ENCODE measurements at places on chromosomes 11 and 22.

- no peak for DNase-seq
These were observed 41.1 kb downstream of the RPL27A start for GRCh38 chr11:8723711-8724110.

GRCh38 chr11:62068730-62069129, 55.1 kb upstream of the INCENP start:
- no peak for DNase-seq

DNA sequence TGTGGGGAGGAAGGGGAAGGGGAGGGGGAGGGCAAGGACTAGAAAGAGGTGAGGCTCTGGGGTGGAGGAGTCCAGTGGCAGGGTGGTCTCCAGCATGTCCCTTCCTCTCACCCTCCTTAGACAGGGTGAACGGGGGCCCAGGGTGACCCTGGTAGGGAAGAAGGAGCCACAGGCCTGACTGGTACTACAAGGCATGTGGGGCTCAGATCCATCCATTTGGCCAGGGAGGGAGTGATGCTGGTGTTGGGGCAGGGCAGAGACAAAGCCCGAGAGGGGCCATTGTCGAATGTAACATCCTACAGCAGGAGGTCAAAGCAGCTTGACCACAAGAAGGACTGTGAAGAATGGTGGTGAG, 69.0 kb upstream of the SHISAL1 start:
- no peak for DNase-seq

DNA sequence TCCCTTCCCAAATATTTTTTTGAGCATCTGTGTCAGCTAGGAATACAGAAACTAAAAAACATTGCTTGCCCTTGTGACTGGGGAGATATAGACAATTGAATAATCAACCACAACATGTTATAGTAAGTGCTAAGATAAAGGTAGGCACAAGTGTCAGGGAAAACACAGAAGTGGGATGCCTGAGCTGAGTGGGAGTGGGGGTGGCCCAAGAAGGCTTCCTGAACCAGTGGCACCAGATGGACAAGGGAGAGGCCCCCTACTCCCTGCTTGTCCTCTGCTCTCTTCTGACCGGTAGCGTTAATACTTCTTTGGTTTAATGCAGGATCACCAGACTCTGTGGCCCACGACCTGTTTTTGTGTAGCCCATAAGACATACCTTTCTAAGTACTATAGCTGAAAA, 48.8 kb downstream of the PACS1 start:
- DNase-seq: no peak

DNA sequence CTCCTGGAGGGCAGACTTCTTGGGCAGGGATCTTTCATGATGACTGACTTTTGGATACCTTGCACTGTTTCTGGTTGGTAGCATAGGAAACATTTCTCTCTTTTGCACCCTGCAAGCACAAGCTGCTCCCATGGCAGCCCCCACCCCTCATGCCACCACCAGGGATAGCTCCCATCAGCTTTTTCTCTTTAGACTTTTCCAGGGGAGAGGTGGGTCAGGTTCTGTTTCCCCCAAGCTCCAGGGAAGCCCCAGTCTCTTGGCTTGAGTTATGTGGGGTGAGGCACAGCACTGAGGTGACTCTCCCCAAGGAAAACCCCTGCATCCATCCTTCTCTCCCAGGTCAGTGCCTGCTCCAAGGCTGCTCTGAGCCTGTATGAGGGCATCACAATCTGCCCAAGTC, 22.5 kb downstream of the LRRC32 start:
- DNase-seq: no peak

- no peak for DNase-seq
These were observed 56.1 kb upstream of the TIMP3 start for GRCh38 chr22:32745251-32745995.

- DNase-seq: no peak
These were observed 21.9 kb downstream of the MRPL23 start for GRCh38 chr11:1969035-1969434.

DNA sequence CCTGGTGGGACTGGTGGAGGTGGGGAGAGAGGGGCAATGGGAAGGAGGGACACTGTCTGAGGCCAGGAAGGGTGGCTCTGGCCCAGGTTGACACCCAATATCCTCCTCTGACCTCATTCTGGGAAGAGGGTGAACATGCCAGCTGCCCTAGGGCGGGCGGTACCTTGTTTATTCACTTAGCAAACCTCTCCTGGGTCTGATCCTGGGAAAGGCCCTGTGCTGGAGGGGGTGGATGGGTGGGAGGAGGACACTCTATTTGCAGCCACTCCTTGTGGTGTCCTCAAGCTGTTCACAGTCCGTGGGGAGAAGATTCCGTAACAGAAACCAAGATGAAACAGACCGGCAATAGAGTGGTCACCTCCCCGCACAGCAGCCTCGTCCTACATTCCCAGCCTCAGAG, 49.7 kb upstream of the EIF3D start:
- no peak for DNase-seq

DNA sequence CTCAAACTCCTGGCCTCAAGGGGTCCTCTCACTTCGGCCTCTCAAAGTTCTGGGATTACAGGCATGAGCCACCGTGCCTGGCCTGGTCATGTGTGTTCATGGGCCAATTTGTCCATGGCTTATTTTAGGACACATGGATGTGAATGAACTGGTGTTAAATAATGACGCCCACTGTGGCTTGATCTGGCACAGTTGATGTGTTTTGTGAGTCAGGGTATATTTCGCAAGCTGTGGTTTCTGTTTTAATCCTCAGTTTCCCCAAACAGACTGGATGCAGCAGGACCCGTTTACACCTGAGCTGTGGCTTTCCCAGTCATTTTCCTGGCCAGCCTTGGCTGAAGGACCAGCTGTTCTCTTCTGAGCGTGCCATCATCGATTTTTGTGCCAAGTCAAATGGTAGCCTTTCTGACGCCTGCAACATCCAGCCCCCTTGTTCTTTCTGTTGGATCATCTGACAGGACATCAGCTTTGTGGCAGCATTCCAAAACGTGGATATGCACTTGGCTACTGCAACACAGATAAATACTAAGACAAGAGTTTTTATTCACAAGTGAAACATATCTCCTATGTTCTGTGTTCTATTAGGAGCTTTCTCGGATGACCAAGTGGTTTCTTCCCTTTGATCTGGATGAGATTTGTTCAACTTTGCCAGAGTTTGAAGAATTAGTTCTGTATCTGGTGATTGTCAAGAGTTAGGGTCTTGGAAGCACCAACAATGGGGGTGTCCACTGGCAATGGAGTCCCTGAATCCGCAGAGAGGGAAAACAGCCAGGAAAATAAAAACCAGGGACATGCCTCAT, 40.0 kb upstream of the SEPTIN5 start:
- peak; percentile 37 for DNase-seq

GRCh38 chr11:11967669-11968510, 40.5 kb downstream of the DKK3 start:
- DNase-seq: no peak

DNA sequence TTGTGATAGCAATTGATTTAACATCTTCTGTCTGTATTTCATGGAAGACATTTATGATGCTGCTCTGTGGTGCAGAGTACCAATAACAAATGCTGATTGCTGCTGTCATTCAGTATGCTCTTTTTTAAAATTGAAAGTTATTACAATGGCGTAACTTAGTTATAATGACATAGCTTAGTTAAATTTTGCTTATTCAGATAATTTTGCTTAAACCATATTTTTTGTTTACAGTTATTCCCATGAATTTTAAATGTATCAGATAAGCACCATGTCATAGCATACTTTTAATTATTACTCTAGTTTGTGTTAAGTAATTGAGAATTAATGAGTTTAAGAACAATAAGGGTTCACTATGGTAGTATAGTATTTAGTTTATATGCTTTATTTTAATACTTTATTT, 15.5 kb downstream of the PRMT3 start:
- no peak for DNase-seq

DNA sequence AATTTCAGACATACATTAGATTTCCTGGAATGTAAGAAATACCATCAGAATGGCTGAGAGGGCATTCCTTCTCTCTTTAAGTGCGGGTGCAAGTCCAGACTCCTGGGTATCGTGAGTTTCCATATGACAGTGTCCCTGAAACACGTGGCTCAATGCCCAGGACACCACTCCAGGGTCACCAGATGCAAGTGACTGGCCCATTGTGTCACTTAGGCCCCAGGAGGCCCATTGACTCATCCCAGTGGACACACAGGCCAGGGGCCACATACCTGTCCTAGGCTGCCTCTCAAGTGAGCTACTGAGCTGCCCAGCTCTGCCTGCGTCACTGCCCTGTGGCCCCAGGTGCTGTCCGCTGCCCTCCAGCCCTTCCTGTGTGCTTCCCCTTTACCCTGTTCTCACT, 18.5 kb downstream of the FBLN1 start:
- no peak for DNase-seq

DNA sequence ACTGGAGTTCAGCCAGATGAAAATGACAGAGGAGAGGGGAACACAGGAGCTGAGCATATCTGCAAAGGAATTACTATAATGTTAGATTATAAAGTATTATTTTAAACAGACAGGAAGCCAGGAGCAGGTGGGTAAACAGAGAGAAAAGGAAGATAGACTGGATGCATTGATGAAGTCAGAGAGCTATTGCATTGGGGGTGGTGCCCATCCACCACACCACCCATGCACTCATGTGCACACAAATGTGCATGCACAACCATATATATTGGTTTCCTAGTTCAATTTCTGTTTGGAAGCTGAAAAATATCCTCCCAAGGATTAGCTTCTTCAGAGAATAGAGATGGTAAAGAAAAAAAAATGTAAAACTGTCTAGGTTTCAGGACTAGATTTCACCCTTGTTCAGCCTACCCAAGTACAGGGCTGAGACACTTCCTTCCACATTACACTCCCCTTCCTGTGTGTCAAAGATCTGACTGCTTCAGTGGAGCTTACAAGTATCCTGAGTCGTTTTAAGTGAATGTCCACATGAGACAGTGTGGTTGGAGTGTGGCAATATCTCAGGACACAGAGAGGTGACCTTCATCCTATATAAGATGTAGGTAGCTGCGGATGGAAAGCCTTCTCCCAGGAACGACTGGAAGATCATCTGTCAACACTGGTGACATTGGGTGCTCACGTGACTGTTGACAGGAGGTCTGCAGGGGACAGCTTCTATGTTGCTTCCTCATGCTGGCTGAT, 12.2 kb upstream of the SMPD1 start:
- no peak for DNase-seq

- DNase-seq: no peak
These were observed 16.1 kb downstream of the TMEM25 start for GRCh38 chr11:118547132-118547531.

DNA sequence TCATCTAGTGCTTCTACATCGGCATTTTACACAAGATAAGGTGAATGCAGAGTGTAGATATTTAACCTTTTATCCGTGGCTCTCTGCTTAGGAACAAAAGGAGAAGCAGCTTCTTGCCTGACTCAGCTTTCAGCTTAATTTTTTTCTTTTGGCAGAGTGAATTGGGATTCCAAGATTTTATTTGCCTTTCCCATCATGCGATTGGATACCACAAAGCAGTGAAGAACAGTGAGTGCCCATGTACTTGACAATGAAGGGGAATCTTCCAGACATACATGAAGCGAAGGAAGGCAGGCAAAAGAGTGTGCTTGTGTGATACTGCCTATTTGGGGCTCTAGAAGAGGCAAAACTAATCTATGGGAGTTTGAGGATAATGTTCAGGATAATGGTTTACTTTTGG, 17.0 kb upstream of the CHKA start:
- DNase-seq: no peak

GRCh38 chr11:95142431-95142830, 52.8 kb downstream of the ENDOD1 start:
- no peak for DNase-seq

GRCh38 chr11:122046846-122047245, 69.2 kb downstream of the BLID start:
- DNase-seq: no peak

- no peak for DNase-seq
These were observed 29.1 kb downstream of the TSPAN18 start for GRCh38 chr11:44755556-44756523.

DNA sequence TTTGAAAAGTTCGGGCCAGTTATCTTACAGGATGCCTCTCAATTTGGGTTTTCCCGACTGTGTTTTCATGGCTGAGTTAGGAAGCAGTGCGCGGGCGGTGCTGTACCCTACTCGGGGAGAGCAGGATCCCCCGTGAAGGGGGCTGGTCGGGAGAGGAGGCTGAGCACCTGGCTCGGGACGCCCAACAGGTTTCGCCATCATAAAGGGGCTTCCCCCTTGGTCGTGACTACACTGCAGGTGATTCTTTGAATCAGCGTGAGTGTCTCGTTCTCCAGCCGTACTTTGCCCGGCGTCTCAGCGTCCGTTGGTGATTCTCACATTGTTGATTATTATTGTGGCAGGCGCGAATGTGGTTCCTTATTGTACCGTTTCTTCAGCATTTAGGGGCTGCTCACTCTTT, 46.6 kb downstream of the ST14 start:
- DNase-seq: no peak

DNA sequence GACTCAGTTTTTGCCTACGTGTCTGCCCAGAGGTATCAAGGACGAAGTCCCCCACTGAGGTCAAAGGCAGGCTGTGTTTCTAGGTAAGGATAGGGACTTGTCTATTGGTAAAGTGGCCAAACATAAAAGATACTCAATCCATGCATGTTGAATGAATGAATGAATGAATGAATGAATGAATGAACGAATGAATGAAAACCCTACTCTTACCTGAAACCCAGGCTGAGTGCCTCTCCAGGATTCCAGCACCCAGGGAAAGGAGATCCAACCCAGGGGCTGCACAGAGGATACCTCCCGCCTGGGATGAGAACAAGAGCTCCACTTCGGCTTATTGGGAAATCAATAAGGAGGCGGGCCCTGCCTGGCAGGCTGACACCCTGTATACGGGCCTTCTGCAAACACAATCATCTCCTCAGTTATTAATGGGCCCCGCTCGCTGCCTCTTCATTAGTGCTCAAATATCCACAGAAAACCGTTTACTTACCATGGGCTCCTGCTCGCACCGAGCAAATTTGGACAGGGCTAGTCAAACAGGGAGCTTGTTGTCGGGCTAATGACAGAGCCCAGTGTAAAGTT, 177.4 kb downstream of the BUD13 start:
- peak; percentile 92 for DNase-seq

DNA sequence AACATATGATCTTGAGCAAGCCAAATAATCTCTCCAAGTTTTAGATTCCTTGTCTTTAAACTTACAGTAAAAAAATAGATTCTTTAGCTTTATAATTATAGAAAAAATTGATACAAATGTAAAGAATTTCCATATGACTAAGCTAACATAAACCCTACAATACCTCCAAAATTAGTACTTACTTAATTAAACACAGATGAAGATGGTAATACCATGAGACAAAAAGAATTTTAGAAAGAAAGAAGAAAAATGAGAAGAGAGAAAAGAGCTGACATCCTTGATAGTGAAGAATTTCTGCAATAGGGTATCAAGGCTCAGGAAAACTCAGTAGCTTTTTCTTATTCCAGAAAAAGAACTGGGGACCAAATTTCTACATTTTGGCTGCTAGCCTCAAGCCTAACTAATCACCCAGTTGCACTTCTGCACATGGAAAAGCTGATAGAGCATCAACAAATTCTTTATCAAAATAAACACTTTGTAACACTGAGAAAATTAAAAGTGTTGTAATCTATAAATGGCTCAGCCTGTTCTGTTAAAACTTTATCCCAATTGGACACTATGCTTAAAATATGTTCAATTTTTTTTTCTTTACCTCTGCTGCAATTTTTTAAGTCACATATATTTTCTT, 24.7 kb upstream of the SOX6 start:
- no peak for DNase-seq

All from NCI-H1105 treated with DMSO at 0.1 percent for 48 hours (cell line).